ENCODE measurements at places on chromosomes 3 and 15.

GRCh38 chr15:64247906-64248541 lies 85.2 kb upstream of the PPIB start:
- DNase-seq, result peak; percentile 28

DNA sequence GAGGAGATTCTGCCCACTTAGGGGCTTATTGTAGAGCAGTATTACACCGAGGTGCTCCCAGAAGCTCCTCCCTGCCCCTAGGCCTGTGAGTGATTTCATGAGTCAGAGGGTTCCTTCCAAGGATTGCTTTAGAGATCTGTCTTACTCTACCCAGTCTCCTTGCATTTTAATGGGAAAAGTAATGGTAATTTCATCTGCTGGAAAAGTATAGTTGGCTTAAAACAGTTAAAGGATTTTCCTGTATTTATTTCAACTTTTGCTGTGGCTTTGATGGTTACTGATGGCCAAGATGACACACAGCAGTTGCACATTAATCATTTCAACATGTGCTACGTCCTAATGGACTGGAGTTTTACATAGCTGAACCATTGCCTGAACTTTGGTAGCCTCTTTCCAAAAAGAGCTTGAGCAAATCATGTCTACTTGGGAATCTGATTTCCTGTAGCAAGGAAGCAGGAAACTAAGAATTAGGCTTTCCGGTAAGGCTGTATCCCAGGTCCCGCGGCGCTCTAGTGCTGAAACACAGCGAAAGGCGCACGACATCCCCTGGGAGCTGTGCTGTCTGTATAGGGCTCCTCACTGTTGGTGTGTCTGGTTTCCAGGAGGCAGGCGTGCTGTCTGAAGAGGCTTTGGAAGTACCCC lies 9.2 kb upstream of the PGPEP1L start:
- no peak for DNase-seq

DNA sequence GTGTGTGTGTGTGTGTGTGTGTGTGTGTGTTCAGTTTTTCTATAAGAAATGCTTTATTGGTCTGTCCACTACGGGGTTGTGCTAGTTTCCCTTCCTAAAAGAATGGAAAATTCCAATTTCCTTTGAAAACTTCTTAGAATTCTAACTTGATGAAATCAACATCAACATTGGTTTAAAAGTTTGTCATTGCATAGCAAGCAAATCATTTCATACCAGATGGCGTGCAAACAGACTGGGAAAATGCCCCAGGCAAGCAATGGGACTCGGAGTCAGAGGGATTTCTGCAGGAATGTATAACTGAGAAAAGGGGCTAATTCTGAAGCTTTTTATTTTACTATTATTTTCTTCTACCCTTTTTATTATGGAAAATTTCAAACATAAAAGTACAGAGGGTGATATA lies 13.1 kb upstream of the DYNC1LI1 start:
- DNase-seq, result no peak

GRCh38 chr15:77497110-77497737 lies 76.5 kb downstream of the HMG20A start:
- peak; percentile 97 for DNase-seq

GRCh38 chr15:60585743-60586708 lies 107.1 kb upstream of the ICE2 start:
- DNase-seq, result no peak

- DNase-seq, result no peak
Measured at GRCh38 chr3:115590873-115591272, 32.4 kb upstream of the GAP43 start.

GRCh38 chr3:62183969-62184368 lies 189.4 kb downstream of the FEZF2 start:
- DNase-seq, result no peak

- DNase-seq, result no peak
Measured at GRCh38 chr3:161275919-161276318, 54.8 kb downstream of the NMD3 start.

- DNase-seq, result no peak
Measured at GRCh38 chr3:144556392-144556791, 584.8 kb downstream of the DIPK2A start.

- DNase-seq, result peak; percentile 48
Measured at GRCh38 chr15:83565553-83566159, 88.3 kb upstream of the ADAMTSL3 start.

DNA sequence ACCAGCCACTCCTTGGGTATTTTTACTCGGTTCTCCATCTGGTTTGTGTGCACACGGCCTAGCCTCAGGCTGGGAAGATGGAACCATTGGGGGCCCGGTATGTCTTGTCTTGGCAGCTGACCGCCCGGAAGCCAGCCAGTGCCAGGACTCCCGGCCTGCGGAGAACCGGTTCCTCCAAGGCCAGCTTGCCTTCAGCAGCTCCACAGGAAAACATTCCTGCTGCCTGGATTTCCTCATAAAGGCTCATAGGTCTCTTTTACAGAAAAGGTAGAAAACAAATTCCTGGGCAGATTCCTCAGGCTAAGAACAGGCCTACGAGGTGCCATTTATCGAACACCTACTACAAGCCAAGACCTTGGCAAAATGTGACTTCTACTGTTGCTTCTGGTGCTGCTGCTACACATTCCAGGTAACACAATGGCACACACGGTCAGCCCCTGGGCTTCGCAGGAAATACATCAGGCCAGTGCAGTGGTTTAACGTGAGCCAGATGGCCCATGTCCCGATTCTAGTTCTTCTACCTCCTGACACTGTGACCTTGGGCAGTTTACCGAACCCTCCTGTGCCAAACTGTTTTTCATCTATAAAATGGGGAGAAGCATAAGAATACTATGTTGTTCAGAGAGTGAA lies 141.8 kb downstream of the OPA1 start:
- DNase-seq, result no peak

DNA sequence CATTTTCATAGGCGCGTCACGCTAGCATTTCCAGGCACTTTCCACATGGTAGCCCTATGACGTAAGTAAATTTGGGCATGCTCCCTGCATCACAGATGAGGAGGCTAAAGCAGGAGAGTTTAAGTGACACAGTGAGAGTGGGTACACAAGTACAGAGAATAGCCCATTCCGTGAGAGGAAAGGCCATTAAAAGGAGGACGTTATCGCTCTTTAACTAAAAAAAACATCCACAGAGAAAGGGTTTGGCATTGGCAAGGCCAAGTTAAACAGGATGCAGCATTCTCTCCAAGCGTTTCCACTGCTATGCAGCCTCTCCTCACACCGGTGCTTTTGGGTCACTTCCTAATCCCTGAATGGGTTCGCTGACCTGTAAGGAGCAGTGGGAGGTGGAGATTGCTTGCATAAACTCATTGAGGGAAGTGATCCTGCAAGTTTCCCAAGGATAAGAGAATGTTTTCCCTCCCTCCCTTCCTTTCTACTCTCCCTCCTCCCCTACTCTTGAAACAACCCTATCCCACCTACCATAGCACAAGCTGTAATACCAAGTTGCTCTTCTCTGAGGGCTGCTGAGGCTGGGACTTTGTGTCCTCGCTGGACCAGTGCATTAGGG lies 147.7 kb downstream of the VGLL4 start:
- no peak for DNase-seq

DNA sequence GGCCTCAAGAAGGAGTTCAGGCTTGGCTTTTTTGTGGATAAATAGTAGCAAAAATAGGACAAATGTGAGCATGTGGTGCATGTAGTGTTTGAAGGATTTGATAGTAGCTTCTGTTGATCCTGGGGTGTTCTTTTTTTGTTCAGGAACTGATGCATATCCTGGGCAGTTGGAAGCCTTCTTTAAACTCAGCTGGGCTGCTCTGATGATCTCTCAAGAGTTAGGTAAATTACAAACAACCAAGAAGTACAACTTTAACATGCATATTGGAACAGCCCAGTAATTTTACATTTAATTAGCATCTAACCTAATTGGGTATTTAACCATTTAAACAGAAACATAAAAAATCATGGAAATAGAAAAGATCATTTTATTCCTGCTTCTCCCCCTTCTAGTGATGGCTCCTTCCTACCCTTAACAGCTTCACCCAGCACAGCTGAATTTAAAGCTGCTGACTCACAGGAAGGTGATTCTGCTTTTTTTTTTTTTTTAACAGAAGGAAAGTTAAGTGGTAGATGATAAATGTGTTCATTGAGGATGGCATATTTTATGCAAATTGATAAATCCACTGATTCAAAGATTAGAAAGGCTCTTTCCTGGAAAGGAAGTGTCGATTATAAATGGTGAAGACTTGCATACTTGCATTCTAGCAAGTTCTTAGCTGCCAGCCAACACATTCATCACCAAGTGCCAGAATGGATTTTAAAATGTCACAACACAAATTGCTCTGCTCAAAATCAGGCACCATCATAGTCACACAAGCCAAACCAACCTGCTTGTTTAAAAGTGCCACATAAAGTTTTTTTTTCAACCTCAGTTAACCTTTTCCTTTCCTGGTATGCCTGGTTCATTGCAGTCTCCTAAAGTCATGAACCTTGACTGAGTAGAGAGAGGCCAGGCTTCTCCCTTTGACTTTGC lies 20.0 kb downstream of the SLC35G2 start:
- DNase-seq, result no peak

DNA sequence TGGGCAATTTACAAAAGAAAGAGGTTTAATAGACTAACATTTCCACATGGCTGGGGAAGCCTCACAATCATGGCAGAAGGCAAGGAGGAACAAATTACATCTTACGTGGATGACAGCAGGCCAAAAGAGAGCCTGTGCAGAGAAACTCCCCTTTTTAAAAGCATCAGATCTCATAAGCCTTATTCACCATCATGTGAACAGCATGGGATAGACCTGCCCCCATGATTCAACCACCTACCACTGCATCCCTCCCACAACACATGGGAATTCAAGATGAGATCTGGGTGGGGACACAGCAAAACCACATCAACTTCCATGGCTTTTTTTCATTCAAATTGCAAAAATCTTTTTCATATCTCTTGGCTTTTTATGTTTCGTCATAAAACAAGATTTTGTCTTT lies 67.6 kb upstream of the GADL1 start:
- no peak for DNase-seq

- DNase-seq, result no peak
Measured at GRCh38 chr15:54836052-54836795, 360.5 kb downstream of the RSL24D1 start.

- no peak for DNase-seq
Measured at GRCh38 chr3:159751146-159751545, 237.5 kb upstream of the IL12A start.

DNA sequence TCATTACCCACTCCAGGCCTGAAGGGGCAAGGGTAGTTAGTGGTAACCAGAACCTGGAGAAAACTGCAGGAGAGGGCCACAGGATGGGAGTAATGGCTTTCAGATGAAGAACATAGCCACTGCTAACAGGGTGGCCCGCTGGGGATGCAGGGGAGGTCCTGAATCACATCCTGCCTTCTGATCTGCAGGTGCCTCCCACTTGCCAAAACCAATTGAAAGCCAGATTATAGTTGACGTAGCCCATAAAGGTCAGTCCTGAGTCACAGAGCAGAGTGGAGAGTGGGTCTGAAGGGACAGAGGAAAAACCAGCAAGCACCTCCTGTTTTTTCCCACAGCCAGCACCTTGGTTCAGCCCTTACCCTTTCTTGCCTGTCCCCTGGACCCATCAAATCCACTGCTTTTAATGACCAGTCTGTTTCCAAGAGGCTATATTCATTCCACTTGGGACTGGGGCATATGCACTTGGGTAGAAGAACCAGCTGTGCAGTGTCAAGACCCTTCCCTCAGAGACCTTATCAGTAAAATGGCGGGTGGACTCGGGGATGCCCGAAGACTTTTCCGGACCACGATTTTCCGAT lies 646 bp upstream of the SLC35G2 start:
- DNase-seq, result no peak

- no peak for DNase-seq
Measured at GRCh38 chr3:106113747-106114146, 244.9 kb upstream of the CBLB start.

DNA sequence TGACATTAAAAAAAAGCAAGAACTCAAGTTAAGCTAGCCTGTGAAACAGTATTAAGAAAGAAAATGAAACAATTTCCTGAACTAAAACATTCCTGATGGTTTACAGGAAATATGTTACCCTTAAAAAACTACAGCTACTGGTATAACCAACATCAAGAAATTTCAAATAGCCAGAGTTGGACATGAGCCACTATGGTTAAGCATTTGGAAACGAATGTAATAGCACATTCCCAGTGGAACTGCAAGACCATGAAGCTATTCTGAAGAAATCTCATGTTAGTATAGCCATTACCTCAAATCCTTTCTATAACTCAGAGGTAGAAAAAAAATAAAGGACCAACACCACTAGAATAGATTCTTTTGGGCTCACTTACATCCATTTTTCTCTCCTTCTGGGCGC lies 30.2 kb downstream of the CPNE4 start:
- DNase-seq, result no peak

Measured in spinal cord (tissue), 10 donors.